ENCODE measurements at places on chromosomes 3 and 15.

DNA sequence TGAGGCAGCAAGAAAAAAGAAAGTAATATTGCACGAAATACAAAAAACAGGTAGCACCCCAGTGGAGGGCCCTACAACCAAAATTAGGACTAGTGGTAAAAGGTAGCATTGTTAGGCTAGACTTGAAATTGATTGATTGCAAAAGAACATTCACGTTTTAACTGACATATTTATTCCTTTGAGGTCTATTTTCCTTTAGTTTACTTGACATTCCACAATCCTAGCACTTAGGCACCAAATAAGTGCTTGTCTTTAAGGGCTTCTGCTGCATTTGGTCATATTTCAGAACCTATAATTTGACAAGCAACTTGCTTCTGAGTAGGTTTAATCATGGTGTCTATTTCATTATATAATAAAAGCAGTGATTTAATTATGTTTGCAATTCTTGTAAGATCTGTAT lies 642.7 kb upstream of the AGTR1 start:
- DNase-seq = no peak

DNA sequence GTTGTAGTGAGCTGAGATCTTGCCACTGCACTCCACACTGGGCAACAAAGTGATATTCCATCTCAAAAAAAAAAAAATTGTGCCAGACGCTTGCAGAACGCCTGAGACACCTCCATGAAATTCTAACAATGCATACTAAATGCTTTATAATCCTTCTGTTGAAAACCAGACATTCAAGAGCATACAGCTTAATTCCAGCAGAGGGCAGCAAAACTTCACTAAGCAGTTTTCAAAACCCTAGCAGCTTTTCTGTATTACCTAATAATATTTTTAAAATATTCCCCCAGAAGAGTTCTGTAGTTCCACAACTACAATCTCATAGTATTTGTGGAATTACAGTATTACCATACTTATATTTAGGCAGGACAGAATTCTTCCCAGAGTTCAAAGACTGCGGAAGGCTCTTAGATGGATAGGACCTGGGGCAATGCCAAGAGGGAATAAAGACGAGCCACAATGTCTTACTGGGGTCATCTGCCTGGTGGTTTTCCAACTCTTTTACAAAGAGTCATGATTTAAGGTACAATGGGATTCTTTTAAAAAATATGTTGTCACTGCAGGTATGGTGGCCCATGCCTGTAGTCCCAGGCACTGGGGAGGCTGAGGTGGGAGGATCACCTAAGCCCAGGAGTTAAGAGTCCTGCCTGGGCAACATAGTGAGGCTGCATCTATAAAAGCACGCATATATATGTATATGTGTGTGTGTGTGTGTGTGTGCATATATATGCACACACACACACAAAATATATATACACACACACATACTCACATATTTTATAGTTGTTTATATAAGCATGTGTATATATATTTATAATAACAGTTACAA lies 19.6 kb upstream of the TASOR start:
- peak; percentile 77 for DNase-seq

DNA sequence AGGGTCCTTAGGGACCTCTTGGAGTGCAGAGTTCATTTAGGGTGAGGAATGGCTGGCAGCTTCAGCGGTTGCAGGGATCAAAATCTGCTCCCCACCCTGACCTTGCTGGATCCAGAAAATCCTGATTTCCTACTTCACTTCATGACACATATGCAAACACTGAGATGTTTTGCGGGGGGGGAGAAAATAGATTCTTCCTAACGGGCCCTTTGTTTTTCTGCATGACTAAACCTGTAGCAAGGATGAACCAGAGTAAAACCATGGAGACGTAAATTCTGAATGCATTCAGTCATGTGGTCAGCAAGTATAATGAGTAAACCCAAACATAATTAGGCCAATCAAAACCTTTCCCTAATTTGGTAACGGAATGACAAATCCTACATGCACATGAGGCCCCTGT lies 20.0 kb upstream of the RBP1 start:
- peak; percentile 9 for DNase-seq

DNA sequence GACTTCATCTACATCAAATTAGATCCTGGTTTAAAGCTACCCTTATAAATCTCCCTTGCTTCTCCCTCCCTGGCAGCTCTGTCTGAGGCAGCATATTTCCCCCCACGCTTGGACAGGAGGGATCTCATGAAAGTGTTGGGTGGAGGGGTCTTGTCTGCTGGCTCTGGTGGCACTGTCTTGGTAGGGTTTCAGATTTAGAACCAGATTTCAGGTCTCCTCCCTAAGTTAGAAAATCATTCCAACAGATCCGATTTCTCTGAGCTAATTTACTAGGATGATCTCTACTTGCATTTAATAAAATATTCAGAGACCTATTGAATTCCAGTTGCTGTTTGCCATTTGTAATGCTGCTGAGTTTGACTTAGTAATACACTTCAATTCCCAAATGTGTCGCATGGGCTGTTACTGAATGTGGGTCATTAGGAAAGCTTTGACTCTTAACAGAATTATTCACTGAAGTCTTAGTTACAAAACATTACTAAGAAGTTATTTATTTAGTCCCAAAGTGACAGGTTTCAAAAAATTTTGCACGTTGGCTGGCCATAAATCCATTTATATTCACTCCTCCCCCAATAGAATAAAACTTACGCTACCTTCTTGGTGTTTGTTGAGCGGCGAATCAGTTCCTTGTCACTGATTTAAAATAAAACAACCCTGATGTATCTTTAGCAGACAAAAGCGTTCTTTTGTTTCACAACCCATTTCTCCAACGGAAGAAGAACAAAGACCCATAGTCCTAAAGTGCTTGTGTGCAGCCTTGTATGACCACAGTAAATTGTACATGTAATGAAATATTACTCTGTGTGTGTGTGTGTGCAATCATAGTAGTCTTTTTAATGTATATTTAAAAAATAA lies 84.5 kb downstream of the TRAK1 start:
- no peak for DNase-seq

DNA sequence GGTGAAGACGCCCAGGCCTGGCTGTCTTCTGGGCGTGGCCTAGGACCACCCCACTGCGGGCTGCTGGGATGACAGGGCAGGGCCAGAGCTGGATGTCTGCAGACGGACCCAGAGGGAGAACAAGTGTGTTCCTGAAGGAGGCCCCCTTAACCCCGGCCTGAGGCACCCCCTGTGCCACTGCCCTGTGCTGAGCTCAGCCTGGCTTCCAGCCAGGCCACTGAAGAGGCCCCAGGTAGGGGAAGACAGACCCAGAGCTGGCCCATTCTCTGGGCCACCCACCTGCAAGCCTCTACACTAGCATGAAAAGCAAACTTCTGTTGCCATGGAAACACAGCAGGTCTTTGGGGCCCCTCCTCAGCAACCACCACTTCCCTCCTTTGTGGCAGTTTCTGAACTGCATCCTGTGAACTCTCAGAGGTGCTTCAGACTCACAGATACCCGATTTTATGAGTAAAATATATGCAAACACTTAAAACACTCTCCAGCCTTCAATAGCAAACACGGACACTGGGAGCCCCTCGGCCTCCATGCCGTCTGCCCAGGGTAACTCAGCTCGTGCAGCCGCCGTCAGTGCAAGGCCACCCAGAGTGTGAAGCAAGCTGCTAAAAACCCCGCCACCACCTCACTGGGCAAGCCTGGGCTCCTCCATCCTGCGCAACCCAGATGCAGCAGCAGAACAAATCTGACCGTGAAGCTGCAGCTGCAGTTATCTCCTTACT lies 42.5 kb downstream of the CMTM6 start:
- DNase-seq = no peak

DNA sequence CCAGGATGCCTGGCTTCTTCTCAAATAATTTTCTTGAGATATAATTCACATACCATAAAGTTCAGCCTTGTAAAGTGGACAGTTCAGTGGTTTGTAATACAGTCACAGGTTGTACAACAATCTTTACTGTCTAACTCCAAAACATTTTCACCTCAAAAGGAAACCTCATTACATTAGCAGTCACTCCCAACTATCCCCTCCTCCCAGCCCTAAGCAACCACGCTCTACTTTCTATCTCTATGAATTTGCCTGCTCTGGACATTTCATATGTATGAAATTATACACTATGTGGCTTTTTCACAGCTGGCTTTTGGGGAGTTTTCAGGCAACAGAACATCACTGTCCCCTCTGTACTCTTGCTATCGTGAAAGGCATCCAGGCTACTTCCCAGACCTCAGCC lies 17.5 kb downstream of the TGM5 start:
- DNase-seq = no peak

DNA sequence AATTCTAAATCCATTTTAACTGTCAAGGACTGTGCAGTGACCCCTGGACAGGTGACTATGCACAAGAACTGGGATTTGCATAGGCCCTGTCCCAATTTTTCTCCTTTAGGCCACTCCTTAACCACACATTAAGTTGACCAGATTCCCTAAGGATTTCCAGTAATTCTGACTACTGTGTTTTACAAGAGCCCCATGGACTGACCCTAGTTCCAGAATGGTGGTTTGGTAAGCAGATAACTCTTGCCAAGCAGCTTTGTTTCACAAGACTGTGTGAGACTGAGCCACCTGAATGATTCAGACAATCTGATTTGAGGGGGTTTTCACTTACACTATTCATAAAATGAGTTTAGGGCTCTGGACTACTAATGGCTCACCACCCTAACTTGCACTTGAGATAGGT lies 535.8 kb downstream of the ZBBX start:
- no peak for DNase-seq

GRCh38 chr15:36183201-36183600 lies 396.2 kb upstream of the CDIN1 start:
- DNase-seq = no peak

DNA sequence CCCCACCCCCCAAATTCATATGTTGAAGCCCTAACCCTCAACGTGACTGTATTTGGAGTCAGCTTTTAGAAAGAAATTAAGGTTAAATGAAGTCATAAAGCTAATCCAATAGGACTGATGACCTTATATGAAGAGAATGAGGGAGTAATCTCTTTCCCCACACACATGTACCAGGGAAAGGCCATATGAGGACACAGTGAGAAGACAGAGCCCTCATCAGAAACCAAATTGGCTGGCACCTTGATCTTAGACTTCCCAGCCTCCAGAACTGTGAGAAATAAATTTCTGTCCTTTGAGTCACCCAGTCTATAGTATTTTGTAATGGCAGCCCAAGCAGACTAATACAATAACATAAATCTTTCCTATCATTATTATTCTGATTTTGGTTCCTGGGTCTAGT lies 194.7 kb upstream of the NANOGP8 start:
- DNase-seq = peak; percentile 59

DNA sequence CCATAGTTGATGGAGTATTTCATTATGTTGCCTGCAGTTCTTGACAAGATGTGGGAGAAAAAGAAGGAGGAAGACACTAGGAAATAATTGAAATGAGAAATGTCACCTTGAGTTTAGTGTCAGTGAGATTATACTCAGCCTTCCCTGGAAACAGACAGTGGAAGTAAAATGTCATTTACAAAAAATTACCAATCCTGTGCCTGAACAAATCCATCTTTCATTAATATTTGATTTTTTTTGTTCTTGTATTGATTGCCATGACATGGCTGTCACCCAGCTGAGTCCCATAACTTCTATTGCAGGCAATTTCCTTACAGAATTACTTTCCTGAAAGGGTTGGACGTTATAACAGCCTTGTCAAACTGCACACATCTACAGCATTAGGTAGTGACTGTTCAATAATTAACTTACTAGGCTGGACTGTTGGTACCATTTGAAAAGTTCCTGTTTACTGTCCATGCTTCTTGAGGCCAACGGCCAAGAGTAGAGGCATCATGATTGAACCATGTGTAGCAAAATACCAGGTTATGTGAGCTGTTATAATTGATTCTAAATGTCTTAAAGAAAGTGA lies 572.2 kb upstream of the LMCD1 start:
- DNase-seq = no peak

DNA sequence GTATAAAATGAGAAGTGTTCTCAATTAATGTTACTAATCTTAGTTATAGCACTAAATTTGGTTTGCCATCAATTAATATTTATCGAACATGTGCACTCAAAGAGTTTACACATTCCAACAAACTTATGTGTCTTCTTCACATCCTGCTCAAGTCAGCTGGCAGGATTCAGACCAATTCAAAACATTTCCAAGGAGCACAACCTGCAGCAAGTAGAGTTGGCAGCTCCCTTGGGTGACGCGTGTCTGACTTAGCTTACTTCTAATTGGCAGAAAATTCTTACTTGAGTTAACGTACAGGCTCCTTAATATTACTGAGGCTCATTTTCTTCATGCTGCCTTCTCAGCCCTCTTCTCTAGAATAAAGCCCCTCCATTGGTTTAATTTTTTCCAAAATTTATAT lies 110.4 kb upstream of the PFN2 start:
- DNase-seq = peak; percentile 84

DNA sequence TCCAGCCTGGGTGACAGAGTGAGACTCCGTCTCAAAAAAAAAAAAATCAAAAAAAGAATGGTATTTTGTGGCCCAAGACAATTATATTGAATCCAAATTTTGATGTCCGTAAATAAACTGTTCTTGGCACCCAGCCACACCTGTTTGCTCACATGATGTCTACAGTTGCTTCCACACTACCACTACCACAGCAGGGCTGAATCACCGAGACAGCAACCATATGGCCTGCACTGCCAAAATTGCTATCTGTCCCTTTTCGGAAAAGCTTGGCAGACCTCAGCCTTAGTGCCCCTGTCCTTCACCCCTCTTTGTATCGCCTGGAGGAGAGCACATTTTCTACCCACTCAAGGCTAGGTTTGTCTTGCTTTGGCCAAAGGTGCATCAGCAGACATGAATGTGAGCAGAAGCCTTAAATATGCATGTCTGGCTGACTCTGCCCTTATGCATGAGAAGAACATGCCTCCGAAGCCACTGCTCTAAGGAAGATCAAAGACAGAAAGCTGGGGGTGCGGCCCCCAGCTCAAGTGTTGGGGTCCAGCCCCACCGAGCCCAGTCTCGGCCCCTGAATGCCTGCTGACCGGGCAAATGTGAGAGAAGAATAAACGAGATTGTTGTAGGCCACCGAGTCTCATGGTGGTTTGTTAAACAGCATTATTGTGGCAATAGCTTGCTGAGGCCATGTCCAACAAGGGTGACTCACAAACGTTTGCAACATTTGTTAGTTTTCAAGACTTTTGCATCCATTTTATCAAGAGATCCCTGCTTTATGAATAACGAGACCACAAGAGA lies 108.1 kb downstream of the TPRA1 start:
- peak; percentile 7 for DNase-seq

GRCh38 chr15:79427781-79428598 lies 4.1 kb upstream of the MINAR1 start:
- DNase-seq = no peak
